Skeletal muscle cell (primary cell): ENCODE measurements at places on chromosomes 7 and 10.

DNA sequence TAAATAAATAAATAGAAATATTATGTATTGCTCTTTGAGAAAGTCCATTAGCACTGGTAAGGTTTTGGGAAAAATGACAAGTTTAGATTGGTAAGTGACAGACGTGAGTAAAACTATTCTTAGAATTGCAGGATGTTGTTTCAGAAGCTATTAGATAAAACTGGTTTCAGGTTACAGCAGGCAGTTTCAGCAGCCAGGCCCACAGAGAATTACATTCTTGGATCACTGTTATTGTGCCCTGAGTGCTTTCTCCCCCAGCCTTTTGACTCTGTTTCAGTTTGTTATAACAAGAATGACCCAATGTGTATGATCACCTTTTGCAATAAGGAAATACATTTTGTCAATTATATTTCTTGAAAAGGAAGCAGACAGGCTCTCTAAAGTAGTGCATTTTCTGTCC lies 86.5 kb downstream of the DKK1 start:
- DNase-seq: no peak

DNA sequence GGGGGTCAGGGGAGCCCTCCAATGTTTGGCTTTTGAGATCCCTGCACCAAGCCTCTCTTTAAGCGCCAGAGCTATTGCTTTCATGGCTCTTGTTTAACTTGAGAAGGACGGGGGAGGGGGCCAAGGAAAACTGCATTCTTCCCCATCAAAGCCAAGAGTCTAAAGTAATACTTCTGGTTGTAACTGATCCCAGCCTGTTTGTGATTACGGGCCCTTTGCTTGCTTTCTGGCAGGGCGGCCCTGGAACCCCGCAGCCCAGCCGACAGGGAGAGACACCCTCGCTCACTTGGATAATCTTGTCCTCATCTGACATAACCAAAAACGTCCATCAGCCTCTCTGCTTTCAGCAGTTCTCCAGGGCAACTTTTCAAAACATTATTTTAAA lies 154.7 kb downstream of the NEURL1 start:
- no peak for DNase-seq

DNA sequence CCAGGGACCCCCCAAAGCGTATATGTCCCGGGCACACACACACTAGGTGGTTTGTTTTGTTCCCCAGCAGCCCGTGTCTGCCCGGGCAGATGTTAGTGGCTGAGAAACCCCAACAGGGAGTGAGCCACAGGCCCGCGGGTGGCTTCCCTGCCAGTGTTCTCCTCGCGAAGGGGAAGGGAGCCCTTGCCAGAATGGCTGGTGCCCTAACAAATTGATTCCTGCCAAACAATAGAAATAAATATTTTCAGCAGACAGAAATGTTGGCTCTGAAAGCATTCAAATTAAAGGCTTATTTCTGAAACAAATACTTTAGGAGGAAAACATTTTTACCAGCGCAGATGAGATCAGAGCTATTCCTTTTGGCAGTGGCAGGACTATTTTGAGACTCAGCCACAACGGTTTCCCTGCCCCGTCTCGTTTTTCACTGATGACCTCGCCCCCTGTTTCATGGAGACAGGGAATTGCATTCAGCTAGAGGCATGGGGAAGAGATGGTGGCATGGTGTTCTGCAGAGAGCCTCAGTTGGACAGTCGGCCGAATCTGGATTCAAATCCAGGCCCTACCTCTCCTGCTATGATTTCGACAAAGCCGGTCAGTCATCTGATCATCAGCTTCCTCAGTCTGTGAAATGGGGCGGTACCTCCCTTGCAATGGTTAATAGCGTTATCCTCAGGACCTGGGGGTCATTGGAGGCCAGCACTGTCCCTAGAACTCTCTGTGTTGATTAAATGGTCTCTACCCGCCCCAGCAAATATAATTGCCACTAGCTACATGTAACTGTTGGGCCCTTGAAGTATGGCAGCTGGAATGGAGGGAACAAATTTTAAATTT lies 84.5 kb downstream of the CUX1 start:
- no peak for DNase-seq

DNA sequence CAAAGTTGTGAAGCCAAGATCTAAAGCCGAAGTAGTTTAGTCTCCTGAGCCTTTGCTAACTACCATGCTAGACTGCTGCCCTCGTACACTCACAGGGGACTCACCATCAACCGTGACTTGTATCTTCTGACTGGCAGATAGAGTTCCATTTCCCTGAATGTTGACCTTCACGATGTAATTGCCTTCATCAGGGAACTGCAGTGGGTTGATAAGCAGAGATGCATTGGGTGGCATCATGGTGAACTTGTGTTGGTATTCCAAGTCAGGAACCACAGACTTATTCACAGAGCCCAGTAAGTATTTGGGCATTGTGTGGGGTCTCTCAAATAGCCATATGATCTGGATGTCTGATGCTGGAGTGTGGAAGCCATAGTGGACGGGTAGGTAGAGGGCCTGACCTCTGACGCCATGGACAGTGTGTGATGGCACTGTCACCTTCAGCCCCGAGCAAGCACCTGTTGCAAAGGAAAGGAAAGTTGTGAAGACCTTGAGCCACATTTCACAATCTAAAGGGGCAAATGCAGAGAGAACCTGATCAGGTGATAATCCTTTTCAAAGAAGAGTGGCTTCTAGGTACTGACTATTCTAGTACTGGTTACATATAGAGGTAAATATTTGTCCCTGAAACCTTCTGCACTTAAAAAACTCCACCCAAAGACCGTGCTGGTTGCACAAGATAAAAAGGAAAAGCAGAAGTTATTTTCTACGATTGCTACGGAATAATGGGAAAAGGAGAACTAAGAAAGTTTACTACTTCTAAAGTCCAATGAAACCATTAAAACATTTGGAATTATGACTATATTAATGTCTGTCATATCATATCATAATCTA lies 7.1 kb downstream of the HEPACAM2 start:
- DNase-seq: no peak

- DNase-seq: no peak
These were observed 95.3 kb upstream of the CYP26C1 start for GRCh38 chr10:92965314-92965713.

DNA sequence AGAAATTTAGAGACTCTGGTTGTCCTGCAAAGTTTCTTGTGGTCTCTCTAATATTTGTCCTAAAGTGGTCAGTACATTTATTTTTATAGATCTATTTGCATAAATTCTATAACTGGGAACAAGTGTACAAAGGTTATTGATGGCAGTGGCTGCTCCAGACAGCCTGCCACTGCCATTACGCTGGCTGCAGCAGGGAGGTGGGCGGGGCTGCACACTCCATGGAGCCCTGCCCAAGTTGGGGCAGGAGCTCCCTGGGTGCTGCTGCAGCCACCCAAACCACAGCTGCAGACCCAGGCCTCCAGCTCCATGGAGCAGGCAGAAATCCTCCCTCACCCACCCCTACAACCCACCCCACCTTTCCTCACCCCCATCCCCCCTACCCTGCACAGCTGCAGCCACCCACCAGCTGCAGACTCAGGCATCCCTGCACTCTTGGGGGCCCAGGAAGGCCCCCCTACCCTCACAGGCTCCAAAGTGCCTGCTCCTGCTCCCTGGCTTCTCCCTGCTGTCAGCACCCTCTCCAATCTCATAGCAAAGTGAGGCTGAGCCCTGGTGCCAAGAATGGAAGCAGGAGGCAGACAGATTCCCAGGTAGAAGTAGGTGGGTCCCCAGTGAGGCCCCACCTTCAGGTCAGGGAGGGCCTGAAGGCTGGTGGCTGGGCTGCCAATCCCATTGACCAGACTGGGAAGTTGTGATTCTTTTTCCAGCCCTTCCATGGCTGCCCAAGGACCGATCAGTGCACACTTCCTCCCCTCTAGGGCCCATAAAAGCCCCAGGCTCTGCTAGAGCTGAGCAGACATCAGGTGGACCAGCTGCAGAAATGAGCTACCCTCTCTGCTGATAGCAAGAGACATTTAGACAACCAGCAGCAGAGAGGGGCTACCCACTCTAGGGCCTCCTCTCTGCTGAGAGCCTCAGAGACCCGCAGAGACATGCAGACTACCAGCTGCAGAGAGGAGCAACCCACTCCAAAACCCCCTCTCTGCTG lies 4.8 kb upstream of the CYP3A43 start:
- no peak for DNase-seq

- no peak for DNase-seq
These were observed 281.1 kb upstream of the MEOX2 start for GRCh38 chr7:15967551-15967950.

DNA sequence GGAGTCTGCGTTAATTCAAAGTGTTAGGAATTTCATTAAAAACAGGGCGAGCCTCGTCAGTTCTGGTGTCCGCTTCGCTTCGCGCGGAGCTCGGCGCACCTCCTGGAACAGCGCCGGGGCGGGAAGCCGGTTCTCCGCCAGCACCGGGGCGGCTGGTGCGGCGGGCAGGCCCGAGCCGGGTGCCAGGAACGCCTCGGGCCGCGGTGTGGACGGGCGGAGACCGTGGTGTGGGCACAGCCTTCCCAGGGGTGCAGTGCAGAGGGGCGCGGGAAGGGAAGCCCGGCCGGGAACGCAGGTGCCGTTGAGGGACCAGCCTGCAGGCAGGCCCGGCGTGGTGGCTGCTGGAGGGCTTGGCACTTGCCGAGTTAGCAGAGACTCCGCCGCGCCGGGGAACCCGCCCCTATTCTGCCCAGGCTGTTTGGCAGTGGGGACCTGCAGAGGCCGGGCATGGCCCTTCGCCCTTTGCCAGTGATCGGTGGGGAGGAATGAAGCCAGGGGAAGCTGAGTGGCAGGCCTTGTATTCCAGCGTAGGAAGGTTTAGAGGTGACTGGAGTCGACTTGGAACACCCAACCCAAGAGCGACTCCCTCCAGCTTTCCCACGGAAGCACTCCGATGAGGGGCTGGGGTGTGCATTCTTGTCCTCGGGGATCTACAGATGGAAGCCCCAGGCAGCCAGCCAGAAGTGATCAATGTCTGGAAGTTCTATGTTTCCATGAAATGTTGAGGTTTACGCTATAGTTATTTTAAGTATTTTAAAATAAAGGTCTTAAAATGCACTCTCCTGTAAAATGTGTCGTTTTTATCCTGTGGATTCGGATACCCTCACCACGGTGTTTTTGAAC lies 945 bp upstream of the RHEB start:
- DNase-seq: no peak

DNA sequence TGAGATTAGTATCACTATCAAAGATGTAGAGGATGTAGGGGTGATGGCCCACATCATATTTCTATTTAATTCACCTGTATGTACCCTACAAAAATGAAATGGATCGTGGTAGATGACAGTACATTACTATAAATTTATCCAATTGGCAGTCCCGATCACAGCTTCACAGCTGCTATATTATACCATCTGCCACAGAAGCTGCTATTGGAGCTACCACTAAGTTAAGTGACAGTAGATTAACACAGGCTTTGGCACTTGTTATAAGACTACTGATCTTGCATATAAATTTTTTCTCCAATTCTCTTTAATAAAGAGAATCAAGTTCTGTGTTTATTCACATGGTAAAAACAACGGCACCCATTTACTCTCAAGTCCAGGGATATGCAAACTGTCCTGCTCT lies 24.9 kb upstream of the MAGI2 start:
- no peak for DNase-seq

GRCh38 chr10:12602521-12602920 lies 253.2 kb downstream of the CAMK1D start:
- no peak for DNase-seq

GRCh38 chr10:99785646-99786045 lies 3.2 kb downstream of the ABCC2 start:
- no peak for DNase-seq

GRCh38 chr10:114876602-114877300 lies 55.2 kb downstream of the FHIP2A start:
- DNase-seq: no peak

- DNase-seq: no peak
These were observed 84.9 kb downstream of the SLC25A13 start for GRCh38 chr7:96237040-96237439.

DNA sequence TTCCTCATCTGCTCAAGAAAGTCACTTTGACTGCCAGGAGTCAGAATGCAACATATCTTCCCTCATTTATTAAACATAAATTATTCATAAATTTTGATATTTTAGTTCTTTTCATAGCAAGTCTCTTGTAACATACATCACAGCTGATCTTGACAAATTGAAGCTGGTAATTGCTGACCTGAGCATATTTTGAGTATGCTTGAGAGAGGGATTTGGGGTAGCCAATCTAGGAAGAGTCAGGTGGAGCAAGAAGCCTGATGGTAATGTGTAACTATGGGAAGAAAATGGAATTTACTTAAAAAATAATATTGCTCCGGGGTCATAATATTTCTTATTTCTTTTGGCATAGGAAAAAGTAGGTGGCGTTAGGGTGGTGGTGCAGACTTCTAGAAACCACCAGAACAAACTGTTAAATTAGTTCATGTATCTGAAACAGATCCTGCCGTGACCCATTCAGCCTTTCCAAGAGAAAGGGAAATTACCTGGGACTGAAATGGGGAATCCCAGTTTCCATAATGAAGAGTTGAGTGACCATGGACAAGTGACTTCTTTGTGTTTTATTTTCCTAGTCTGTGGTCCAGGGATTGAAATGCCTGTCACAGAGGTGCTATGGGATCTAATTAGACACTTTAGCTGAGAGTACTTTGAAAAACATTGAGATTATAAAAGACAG lies 12.9 kb downstream of the CPED1 start:
- DNase-seq: no peak

DNA sequence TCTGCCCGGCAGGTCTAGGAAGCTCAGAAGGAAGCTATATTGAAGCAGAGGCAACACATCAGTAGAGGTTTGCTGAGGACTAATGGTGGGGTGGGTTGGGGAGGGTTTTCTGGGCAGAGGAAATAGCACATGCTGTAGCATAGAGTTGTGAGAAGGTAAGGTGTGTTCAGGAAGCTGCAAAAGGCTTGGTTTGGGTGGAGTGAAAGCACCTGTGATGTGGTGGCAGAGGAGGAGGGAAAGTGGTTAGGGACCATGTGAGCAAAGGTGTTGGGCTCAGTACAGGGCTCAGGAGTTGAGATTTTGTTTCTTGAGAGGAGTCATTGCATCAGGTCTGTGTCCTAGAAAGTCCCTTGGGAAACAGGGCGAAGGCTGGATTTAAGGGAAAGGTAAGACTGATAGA lies 294.6 kb downstream of the SORCS3 start:
- DNase-seq: no peak

DNA sequence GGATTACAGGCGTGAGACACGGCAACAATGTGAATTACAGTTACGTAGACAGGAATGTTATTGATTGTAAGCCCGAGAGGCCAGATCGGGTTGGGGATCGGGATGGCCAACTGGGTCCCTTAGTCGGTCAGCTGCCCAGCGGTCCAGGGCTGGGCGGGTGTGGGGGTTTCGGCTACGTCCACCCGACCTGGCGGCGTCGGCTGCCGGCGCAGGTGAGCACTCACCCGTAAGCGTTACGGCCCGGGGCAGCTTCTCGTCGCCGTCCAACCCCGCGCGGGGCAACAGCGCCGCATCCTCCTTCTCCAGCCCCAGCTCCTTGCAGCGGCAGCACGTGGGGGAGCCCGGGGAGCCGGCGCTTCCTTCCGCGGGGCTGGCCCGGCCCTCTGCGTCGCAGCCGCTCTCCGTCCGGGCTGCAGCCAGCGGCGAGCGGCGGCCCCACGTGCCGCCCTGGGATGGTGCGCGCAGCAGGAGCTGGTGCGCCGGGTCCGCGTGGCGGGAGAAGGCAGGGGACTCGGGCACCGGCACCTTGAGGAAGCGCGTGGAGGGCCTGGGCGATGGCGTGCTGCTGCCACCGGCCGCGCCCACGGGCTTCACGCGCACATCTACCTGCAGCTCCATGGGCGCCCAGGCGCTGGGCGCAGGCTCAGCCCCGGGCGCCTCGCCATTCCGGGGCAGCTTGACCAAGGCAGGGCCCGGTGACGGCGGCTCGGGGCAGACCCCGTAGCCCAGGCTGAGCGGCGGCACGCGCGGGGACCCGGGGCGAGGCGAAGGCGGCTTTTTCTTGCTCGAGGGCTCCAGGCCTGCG lies 609 bp downstream of the KLRG2 start:
- DNase-seq: no peak

GRCh38 chr7:141118767-141119166 lies 44.9 kb downstream of the TMEM178B start:
- DNase-seq: no peak
